NCI-H187 treated with DMSO at 0.1 percent for 48 hours (cell line): ENCODE measurements at places on chromosomes 3 and 15.

DNA sequence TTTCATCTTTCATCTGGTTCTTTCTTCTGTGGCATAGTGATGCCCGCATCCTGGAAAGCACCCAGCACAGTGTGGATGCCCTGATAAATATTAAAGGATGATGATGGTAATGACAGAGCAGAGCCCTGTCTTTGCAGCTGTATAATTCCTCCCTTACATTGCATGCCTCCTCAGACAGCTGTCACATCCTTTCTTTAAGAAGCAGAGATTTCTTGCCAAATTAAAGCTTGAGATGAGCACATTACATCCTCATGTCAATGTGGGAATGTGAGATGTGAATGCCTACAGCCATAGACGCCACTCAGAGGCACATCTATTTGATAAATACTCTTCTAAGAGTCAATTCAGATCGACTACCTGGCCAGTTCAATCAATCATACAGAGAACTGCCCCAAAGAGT, 642.0 kb downstream of the ZNF385D start:
- DNase-seq = no peak

- no peak for DNase-seq
These were observed 368.6 kb upstream of the RBMS3 start for GRCh38 chr3:28912120-28912885.

DNA sequence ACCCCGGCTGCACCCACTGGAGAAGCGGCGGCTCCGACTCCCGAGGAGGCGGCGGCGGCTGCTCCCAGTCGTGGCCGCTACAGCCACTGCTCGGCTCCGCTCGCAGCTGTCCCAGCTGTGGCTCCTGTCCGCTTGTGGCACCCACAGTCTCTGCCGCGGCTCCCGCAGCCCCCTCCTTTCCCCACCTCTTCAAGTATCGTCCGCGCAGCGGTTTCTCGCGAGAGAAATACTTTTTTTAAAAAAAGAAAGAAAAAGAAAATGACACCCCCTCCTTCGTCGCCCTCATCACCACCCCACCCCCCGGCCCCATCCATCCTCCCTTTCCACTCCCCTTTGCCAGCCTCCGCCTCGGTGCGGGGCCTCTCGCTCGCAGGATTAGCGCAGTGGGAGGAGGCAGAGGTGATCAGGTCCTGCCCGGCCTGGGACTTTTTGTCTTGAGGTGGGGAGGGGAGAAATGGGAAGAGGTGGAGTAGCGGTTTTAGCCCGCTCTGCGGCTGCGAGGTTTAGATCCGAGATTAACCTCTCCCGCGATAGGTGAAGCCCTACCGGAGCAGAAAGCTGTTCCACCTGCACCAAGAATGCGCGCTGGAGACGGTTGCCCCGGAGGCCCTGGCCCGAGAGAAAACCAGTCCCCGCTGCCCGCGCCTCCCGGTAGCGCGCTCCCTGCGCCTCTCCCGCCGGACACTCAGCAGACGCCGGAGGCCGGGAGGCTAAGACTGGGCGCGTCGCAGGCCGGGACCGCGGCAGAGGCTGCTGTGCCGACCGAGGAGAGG, at the start of gene FBN1:
Gene FBN1 (minus strand): TSS at position 152 of the 773 bp plus-strand sequence. CDS start 940 bp downstream, outside the sequence.
- no peak for DNase-seq

GRCh38 chr3:184334470-184335158, 2.8 kb upstream of the FAM131A start:
- no peak for DNase-seq

DNA sequence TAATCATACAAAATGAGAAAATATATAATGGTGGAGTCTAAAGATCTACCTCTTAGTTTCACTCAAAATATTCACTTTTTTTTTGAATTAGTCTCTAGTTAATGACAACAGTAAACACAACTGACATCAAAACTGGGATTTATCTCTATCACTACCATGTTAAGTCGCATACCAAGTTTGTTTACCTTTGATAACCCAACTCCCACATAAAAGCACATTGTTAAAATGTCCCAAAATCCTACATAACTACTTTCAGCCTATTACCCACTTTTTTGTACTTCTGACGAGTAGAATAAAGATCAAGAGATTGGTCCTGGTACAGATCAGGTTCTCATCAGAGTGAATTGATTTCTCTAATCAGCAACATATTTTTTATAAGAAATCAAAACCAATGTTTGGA, 518.5 kb downstream of the EPHA3 start:
- no peak for DNase-seq

- DNase-seq = no peak
These were observed 154.4 kb downstream of the CBLB start for GRCh38 chr3:105714453-105714852.

DNA sequence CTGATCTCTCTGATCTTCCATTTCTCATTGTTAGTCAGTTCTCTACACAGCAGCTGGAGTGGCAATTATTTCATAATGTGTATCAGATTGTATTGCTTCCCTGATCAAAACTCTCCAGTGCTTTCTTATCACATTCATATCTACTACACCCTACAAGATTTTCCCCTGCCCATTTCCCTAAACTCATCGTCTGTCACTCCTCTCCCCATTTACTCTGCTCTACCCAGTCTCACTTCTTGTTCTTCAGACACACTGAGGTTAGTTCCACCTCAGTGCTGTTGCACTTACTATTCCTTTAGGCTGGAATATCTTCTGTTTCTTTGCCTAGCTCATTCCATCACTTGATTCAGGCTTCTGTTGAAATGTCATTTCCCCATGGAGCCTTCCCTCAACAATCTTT, 197.1 kb downstream of the SATB1 start:
- no peak for DNase-seq

- no peak for DNase-seq
These were observed 74.4 kb downstream of the DHX30 start for GRCh38 chr3:47877290-47877689.

DNA sequence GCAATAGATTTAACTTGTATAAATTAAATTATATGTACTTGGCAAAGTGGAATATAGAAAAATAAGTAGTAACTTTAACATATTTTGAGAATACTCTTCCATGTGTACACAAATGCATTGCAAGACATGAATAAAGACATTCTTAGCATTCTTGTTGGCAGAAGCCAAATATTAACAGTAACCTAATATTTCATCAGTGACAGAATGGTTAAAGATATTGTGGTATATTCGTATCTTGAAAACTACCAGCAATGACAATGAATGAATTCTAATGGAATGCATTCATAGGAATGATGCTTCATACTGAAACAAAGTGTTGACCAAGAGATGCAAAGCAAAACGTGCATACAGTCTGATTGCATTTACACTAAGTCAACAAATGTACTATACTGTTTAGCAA, 524.7 kb downstream of the GRM7 start:
- no peak for DNase-seq

DNA sequence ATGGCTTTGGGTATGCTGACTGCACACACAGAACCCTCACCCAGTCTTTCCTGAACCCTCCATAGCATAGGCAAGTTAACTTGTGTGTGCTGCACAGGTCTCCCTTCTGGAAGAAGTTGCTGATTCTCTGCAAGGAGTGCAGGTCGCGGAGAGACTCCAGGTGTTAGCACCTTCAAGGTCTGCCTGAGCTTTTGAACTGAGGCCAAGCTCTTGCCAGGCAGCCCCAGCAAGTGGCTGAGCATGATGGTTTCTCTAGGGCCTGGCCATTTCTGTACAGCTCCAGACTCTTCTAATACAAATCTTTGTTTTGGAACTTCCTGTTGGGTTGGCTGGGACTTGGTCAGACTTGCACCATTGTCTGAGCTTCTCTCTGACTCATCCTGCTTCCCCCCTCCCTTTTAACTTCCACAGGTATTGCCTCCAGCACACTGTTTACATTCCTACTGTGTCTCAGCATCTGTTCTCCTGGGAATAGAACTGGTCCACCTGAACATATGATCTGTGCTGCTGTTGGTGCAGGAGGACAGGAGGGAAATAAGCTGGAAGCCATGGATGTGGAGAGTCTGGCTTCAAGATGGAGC, 53.3 kb downstream of the KY start:
- DNase-seq = no peak

- no peak for DNase-seq
These were observed 34.6 kb downstream of the IGSF10 start for GRCh38 chr3:151426341-151426657.

- DNase-seq = no peak
These were observed 52.4 kb downstream of the PDZRN3 start for GRCh38 chr3:73572368-73572767.

DNA sequence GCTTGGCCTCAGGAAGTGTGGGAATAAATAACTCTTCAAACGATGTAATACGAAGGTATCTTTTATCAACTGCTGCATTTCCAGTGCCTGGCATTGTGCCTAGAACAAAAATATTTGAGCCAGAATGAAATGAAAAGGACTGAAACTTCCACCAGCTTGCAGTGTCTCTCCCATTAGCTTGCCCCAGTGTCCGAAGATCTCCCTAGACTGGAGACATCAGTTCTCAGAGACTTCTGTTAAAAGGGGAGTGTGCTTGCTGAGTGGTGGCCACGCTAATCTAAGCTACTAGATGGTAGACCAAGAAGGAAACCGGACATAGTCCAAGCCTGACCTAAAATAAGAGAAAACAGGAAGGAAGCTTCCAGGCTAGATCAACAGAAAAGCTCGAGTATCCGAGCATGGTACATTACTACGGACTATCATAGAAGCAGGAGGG, 28.6 kb downstream of the KCNAB1 start:
- DNase-seq = no peak

DNA sequence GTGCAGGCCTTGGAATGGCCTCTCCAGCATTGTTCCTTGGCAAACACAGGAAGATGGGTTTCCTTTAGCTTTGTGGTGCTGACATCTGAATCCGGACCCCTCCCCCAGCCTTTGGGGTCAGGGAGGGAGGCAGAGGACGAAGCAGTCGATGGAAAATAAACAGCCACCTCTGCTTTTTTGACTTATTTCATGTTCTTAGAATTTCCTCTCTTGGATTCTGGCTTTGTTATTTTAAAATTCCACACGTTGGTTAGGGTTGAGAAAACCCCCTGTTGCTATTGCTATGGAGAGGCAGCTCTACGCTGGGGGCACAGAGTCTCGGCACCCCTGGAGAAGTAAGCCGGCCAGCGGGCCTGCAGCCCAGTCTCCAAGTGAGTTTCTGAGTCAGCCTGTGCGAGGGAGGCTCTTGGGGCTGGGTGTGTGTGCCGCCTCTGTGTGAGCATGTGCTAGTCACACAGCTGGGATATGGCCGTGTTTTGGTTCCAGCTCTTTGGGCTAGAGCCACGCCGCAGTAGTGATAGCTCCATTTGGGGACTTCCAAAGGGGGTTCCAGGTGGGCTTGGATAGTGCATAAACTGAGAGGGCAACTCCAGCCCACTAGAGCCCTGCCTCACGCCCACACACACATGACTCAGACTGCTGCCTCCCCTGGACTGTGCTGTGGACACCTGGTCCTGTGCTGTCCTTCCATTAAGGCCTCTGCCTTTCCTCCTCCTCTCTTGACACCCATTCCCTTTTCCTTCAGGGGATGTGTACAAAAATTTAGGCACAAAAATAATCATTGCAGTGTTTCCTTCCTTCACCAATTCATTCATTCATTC, 58.8 kb downstream of the AMOTL2 start:
- no peak for DNase-seq

GRCh38 chr15:29141308-29142128, 128.1 kb downstream of the NSMCE3 start:
- no peak for DNase-seq

- no peak for DNase-seq
These were observed 181.2 kb upstream of the EPHA3 start for GRCh38 chr3:88926221-88926620.

DNA sequence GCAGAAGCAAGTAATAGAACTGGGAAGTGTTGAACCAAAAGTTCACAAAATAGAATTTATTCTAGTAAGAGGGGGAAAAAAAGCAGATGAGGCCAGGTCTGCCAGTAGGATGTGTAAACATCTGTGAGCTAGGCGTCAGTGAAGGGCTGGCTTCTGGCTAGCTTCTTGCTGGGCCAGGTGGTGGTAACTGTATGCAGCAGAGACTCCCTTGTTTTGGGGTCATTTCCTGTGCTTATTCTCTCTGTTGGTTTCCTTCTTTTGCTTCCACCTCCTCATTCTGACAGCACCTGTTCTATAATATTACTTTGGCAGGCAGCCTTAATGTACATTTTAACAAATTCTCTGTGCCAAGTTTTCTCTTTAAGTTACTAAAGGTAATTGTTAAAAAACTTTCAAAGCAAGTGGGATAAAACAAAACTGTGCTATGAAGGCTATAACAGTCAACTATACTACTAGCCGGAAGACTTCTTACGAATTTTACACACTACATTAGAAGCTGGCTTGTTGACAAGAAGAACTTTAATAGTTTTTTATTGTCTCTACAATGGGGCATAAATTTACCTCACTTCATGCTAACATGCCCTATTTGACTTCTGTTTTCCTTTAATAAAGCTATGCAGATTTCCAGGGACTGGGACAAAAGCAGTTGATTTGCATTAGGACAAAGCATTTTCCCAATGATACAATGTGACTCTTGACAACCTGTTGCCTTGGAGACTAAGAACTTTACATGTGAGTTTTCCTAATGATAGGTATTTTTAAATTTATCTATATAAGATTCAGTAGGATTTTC, 318.8 kb upstream of the NAALADL2 start:
- no peak for DNase-seq

DNA sequence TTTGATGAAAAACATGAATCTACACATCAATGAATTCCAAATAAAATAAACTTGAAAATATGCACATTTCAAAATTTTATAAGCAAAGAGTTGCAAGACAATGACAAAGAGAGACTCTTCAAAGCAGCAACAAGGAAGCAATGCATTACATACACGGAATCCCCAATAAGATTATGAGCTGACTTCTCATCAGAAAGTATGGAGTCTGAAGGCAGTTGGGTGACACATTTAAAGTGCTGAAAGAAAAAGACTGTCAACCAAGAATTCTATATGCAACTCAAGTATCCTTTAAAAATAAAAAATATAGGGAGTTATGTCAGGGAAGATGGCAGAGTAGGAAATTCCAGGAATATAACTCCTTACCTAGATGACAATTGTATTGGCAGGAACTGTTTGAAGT, 46.5 kb upstream of the PRSS50 start:
- no peak for DNase-seq
